Epithelial cell of proximal tubule (primary cell): ENCODE measurements at places on chromosomes 7 and 10.

- no peak for DNase-seq
Measured at GRCh38 chr10:68938117-68938516, 17.9 kb upstream of the DDX21 start.

- no peak for DNase-seq
Measured at GRCh38 chr7:359226-359765, 69.3 kb downstream of the FOXL3 start.

- no peak for DNase-seq
Measured at GRCh38 chr10:80185578-80186299, 19.6 kb downstream of the ANXA11 start.

DNA sequence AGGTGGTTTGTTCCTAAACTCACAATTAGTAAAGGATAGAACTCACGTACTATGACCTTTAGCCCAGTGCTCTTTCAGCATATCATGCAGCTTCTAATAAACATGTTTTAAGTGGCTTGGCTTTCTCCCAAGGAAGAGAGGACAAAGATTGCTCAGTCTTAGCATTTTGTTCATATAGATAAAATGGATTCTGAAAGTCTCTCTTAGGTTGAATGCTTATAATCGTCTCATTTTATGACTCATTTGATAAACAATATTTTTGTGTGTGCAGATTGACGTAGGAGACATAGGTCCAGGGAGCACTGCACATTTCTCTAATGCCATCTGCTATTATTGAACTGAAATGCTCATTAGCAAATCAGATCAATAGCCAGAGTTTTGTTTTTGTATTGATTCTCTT, 44.8 kb downstream of the GNAT3 start:
- no peak for DNase-seq

GRCh38 chr7:28698840-28699239, 259.3 kb downstream of the TRIL start:
- no peak for DNase-seq
